ENCODE measurements at places on chromosomes 3 and 15.
A peak's percentile ranks its signal among the peaks of the same experiment; 100 is the strongest.

DNA sequence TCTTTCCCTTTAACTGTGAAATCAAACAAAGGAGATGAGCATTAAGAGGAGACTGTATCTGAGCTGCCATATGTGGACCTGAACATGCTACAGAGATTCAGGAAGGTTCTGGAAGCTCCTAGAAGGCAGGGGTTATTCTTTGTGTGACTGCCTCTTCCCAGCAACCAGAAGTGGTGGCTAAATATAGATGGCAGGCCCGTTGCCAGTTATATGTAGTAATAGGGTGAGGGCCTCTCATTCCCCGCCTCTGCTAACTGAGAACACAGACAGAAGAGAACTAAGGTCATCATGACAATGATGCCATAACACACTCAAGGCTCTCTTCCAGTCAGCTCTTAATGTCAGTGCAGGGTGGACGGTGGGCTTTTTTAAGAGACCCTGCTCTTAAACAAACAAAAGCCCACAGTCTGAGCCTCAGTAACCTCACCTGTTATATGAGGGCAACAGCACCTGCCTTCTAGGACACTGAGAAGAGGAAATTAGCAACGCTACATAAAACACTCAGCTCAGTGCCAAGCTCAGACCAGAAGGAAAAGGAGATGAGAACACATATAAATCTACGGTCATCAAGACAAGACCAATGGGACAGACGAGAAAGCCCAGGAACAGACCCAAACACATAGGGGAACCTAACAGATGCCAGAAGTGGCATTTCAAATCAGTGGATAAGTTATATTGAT, 22.3 kb downstream of the CFAP92 start:
- DNase-seq = no peak

DNA sequence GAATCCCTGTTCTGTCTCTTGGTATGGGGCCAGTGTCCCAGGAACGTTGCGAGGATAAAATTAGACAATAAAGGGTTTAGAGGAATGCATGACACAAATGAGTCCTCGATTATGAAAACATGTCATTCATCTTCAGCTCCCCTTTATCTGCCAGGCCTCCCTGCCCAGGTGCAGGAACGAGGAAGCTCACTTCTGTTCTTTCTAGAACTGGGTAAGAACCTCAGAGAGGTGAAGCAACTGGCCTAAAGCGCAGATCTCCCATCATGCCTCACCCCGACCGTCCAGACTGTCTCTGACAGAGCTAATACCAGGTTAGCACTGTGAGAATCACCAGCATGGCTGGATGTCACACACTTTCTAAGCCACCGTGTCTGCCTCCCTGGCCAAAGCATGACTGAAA, 1.5 kb upstream of the ITIH1 start:
- DNase-seq = no peak

GRCh38 chr3:9862391-9863057, 17.5 kb downstream of the CIDEC start:
- DNase-seq = peak; percentile 18

DNA sequence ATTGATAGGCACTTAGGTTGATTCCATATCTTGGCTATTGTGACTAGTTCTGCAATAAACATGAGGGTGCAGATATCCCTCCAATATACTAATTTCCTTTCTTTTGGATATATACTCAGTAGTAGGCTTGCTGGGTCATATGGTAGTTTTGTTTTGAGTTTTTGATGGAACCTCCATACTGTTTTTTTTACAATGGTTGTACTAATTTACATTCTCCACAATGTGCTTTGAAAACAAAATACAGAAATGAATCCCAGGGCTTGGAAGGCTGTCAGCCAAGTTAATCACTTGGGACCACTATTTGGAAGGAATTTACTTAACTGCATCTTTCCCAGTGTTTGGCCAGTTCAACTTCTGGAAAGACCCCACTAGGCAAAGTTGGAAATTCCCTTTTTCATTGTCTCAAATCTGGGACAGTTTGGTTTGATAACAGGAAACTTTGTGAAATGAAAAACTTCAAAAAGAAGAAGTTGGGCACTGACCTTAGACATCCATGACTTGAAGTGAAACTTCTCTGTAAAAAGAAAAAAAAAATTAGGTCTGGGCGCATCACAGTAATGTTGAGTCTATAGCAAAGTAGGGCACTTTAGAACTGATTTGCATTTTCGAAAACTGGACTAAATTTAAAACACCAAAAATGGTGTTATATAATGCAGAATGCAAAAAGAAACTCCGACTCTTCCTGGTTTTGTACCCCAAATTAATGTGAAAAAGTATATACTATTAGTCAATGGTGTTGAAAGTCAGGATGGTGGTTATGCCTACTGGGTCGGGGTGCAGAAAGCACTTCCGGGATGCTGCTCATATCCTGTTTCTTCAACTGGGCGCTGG, 6.0 kb downstream of the CTSH start:
- no peak for DNase-seq

- no peak for DNase-seq
These were observed 31.3 kb upstream of the WNT5A start for GRCh38 chr3:55518451-55518850.

DNA sequence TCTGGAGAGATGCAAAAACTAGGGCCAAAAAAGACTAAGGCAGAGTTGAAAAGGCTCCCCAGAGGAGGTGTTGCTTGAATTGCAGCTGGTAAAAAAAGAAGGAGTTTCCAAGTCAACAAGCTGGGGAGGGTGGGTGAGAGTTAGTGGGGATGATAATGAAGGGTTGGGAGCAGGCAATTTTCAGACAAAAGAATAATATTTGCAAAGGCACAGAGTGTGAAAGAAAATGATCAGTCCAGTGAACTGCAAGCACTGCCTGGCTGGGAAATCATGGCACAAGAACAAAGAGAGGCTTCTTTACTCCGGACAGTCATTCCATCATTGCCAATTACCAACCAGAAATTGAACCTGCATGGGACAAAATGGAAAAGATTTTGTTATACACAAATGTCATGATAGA, 42.2 kb downstream of the C3orf85 start:
- no peak for DNase-seq

DNA sequence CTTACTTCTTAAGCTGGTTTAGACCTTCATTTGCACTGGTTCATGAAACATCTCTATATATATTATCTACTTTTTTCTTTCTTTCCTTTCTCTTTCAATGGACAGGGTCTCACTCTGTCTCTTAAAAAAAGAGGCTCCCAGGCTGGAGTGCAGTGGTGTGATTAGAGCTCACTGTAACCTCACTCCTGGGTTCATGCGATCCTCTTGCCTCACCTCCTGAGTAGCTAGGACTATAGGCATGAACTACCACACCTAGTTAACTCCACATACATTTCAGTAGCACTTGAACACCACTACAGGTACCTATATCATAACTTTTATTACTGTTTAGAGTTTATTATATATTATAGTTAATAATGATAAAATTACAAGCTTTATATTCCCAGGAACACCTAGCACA, 117.1 kb upstream of the UBP1 start:
- DNase-seq = no peak

GRCh38 chr3:188168648-188169047, 14.7 kb downstream of the LPP start:
- no peak for DNase-seq

- DNase-seq = no peak
These were observed 289.9 kb downstream of the SATB1 start for GRCh38 chr3:18135060-18135814.

DNA sequence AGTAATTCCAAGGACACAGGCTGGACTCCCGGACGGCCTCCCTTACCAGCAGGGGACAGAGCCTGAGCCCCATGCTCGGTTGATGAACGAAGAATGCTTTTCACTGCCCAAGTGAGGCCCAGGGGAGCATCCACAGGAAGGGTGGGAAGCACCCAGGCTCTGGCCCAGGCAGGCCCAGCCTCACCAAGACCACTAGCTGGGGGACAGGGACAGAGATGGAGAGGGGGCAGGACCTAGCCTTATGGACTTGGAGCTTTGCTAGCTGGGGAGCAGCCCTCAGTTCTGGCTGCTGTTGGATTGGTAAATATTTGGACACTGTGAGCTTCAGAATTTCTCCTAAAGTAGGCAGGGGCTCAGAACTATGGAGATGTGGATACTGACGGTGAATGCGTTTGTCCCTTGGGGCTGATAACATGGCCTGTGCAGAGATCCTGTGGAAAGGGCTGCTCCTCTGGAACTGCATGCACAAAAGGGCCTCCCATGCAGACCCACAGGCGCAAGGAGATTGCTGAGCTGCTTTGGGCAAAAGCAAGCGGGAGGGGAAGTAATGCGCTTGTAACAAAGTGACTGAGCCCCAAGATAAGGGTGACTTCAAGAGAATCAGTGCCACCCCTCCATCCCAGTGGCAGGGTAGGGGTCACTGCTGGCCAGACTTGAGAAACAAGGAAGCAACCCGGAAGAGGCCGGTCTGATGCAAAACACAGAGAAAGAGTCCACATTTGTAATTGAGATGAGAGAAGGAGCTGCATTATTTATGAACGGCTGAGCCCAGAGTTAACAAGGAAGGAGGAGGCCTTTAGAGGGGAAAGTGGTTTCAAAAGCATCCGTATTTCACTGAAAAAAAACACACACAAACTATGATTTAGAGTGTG, 70.1 kb upstream of the MEF2A start:
- DNase-seq = no peak

DNA sequence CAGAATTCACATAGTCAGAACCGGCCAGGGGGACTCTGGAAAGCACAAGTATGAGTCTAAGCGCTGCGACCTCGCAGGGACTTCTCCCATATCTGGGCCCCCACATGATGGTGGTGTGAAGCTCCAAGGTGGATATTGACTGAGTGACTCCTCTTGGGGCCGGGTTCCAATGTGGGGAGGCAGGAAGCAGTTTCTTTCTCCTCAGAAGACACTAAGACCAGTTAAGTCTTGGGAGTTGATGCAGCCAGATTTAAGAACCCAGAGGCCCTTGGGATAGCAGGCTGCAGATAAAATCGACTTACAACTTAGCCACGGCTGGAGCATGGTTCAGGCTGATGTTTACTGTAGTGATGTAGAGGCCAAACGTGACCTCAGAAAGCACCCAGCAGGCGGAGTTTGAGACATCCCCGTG, 55.4 kb upstream of the KLF13 start:
- DNase-seq = no peak

DNA sequence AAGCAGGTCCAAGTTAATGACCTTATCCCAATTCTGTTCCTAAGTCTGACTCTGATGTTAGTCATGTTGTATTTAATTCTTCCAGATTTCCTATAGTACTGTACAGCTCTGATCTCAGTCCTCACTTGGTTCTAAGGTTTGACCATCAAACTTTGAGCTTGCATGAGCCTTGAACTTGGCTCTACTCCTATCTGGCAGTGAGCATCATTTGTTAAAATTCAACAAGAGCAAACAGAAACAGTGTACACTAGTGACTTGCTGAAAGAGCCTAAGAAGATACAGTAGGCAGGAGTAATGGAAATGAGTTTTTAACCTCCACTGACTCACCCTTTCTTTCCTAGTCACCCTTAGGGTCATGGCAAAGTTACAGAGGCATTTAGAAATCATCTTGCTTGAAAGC, 451.1 kb upstream of the TPRG1 start:
- DNase-seq = no peak

DNA sequence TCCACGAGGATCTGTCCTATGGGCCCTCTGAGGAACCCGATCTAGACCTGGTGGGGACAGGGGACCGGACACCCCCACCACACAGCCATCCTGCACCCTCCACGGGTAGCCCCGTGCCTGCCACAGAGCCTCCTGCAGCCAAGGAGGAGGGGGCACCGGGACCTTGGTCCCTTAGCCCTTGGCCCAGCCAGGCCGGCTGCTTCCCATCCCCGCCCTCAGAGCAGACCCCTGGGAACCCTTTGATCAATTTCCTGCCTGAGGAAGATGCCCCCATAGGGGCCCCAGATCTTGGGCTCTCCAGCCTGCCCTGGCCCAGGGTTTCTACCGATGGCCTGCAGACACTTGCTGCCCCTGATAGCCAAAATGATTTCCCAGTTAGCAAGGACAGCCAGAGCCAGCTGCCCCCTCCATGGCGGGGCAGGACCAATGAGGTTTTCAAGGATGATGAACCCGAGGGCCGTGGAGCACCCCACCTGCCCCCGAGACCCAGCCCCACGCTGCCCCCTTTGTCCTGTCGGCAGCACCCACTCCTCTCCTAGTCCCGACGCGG, 91.5 kb downstream of the TBC1D2B start:
- no peak for DNase-seq

GRCh38 chr3:72011485-72011884, 226.5 kb upstream of the PROK2 start:
- no peak for DNase-seq

DNA sequence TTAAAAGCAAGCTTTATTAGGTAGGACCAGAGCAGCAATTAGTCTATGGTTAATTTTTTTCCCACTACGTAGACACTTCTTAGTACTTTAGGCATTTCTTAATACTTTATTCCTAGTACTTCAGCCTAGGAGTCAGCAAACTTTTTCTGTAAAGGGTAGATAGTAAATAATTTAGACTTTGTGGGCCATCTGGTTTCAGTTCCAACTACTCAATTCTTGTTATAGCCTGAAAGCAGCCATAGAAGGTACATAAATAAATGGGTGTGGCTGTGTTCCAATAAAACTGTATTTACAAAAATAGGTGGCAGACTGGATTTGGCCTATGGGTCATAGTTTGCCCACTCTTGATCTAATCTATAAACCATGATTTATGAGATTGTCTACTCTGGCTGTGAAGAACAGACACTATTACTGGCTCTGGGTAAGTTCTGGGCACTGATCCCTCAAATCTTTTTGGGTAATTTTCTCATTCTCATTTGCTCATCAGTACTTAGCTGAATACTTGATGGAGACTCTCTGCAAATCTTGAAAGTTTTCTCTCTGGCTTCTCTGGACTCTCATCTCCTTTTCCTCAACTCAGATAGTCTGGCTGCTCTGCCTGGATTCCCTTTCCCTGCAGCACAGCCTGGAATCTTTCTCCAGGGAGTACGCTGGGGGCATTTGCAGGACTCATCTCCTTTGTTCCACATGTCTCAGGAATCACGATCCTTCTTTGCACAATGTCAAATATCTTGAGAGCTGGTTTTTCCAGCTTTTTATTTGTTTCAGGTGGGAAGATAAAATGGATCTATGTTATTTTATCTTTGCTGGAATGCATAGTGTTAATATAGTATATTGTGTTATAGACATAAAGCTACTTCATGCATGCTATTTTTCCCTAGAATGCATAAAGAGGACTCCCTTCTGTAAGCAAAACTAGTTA, 524.8 kb upstream of the TBL1XR1 start:
- DNase-seq = no peak

- no peak for DNase-seq
These were observed 379.4 kb upstream of the CFAP20DC start for GRCh38 chr3:59429198-59429597.

GRCh38 chr3:77377717-77378116, 337.8 kb downstream of the ROBO2 start:
- no peak for DNase-seq
